ENCODE measurements at places on chromosomes 1 and 21. TPM values are rescaled to one million over a fixed set of nuclear protein-coding genes. Genes with fewer than 3 reads are reported as not detected.

The AIM2 gene
- not detected for total RNA-seq

The CELF3 gene
- total RNA-seq = not detected

The SLC6A17 gene
- total RNA-seq = 0.79 TPM

The EDARADD gene
- total RNA-seq = not detected

The SPRR2F gene
- not detected for total RNA-seq

The CFAP141 gene
- total RNA-seq = not detected

The UMODL1 gene
- total RNA-seq = 0.03 TPM

The GPR157 gene
- 4.3 TPM for total RNA-seq

The SGIP1 gene
- 29.0 TPM for total RNA-seq

The MEX3A gene
- total RNA-seq = 1.2 TPM

The TNFRSF8 gene
- total RNA-seq = not detected

The ADAMTSL4 gene
- total RNA-seq = 13.4 TPM

The CFHR2 gene
- not detected for total RNA-seq

The TSTD1 gene
- 10.1 TPM for total RNA-seq

Measured in smooth muscle cell of the pulmonary artery (primary cell).